Adrenal gland (tissue), 19 donors: ENCODE measurements at places on chromosomes 6 and 20. TPM values are rescaled to one million over a fixed set of nuclear protein-coding genes. Genes with fewer than 3 reads are reported as not detected.

E2F3 gene
- 9.2 TPM for total RNA-seq

PROKR2 gene
- not detected for total RNA-seq

RIPOR3 gene
- 19.9 TPM for total RNA-seq

SLC32A1 gene
- total RNA-seq, result not detected

RBCK1 gene
- total RNA-seq, result 163 TPM

SLC12A5 gene
- 11.7 TPM for total RNA-seq

CSNK2A1 gene
- 83.3 TPM for total RNA-seq

GJA10 gene
- not detected for total RNA-seq

CLPSL2 gene
- not detected for total RNA-seq

STK4 gene
- total RNA-seq, result 34.7 TPM

KCNG1 gene
- total RNA-seq, result 1.7 TPM

SLC29A1 gene
- 210 TPM for total RNA-seq

RIPPLY2 gene
- 0.83 TPM for total RNA-seq

TUBB1 gene
- 1.3 TPM for total RNA-seq

PERP gene
- 6.9 TPM for total RNA-seq

ITCH gene
- 53.1 TPM for total RNA-seq

AK9 gene
- 3.8 TPM for total RNA-seq

RAB44 gene
- not detected for total RNA-seq

TREML2 gene
- total RNA-seq, result not detected

NCR2 gene
- total RNA-seq, result not detected

XKR7 gene
- not detected for total RNA-seq

HCK gene
- 18.5 TPM for total RNA-seq

SEMG1 gene
- not detected for total RNA-seq

SLC16A10 gene
- 13.8 TPM for total RNA-seq

HLA-G gene
- total RNA-seq, result not detected

CYP39A1 gene
- 1.9 TPM for total RNA-seq

MAPK13 gene
- 80.0 TPM for total RNA-seq

THEMIS gene
- 1.1 TPM for total RNA-seq

AIF1 gene
- 68.8 TPM for total RNA-seq

DLGAP4 gene
- 56.6 TPM for total RNA-seq

CGAS gene
- 3.0 TPM for total RNA-seq

ZDHHC14 gene
- total RNA-seq, result 12.9 TPM

CNBD2 gene
- 15.3 TPM for total RNA-seq

OR2J3 gene
- not detected for total RNA-seq

MTFR2 gene
- 0.30 TPM for total RNA-seq

PRR18 gene
- total RNA-seq, result not detected

ARHGAP40 gene
- total RNA-seq, result not detected

KCNK5 gene
- total RNA-seq, result 0.48 TPM

MTCH1 gene
- 387 TPM for total RNA-seq

PKIB gene
- 5.9 TPM for total RNA-seq

EPPIN gene
- not detected for total RNA-seq

CENPW gene
- total RNA-seq, result 3.5 TPM

SYNDIG1 gene
- 0.68 TPM for total RNA-seq

FAM50B gene
- 13.6 TPM for total RNA-seq

ZBTB46 gene
- total RNA-seq, result 8.1 TPM

SIRPD gene
- total RNA-seq, result 0.43 TPM

LRRC1 gene
- total RNA-seq, result 4.6 TPM

PTK7 gene
- 6.8 TPM for total RNA-seq

CYP24A1 gene
- not detected for total RNA-seq

KCNB1 gene
- 1.4 TPM for total RNA-seq

MOXD1 gene
- total RNA-seq, result 61.4 TPM

SLC22A16 gene
- 0.34 TPM for total RNA-seq
